Cerebellar nuclear complex (tissue), 1 donor: ENCODE measurements at places on chromosomes 4 and X.

- no peak for DNase-seq
Observed at GRCh38 chr4:30867427-30867826, 147.3 kb downstream of the PCDH7 start.

DNA sequence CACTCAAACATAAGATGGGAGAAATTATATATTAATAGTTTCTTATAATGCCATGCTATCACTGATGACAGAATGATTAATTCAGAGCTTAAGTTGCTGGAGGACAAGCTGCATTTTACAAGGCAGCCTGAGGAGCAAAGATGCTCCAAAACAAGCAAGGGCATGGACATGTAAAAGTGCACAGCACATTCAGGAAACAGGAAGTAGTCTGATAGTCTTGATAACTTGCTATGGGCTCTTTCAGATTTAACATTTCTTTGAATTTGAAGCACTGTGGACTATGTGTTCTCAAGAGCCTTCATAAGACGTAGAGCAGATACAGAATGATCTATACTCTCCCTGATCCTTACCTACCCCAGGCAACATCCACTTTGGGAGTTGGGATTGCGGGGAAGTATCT, 50.0 kb downstream of the AMMECR1 start:
- no peak for DNase-seq

DNA sequence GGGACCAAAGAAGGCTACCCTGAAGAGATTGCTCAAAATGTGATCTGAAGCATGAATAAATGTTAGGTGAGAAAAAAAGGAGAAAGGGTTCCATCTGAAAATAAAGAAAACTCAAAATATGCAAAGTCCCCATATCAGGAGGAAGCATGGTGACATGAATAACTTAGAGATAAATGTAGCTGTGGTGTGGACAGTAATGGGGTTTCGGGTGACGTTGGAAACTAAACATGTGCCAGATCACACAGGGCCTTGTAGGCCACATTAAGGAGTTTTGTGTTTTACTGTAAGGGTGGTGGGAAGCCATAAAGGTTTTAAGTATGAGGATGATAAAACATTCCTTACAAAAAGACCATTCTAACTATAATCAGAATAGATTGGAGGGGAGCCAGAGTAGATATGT, 40.3 kb upstream of the ACSL4 start:
- no peak for DNase-seq

DNA sequence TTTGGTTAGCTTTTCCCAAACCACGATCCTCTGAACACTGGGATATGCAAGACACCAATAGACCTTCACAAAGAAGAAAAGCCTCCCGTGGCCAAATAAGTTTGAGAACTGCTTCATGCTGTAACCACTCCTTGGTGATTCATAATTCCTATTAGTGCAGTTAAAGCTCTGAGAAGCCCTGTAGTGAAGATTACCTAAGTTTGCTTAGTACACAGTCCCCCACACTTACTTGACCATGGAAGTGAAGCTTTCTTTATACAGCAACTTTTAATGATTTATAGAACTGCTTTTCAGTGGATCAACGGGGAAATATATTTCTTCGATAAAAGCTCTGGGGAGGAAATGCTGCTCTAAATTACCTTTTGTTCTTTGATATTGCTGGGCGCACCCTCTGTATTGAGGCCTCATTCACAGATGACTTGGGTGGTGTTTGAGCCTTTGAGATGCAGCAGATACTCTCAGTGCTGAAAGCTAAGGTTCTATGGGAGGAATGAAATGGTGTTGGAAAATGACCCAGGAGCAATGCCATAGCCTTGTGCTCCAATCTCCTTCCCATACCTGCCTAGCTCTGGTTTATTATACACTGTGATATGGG, 67.4 kb downstream of the CBLL2 start:
- DNase-seq = no peak

GRCh38 chr4:184306949-184307348, 89.3 kb upstream of the ENPP6 start:
- DNase-seq = no peak

- no peak for DNase-seq
Observed at GRCh38 chr4:95091272-95091671, 333.5 kb downstream of the BMPR1B start.

GRCh38 chr4:80462621-80463091, 127.1 kb downstream of the CFAP299 start:
- DNase-seq = no peak

DNA sequence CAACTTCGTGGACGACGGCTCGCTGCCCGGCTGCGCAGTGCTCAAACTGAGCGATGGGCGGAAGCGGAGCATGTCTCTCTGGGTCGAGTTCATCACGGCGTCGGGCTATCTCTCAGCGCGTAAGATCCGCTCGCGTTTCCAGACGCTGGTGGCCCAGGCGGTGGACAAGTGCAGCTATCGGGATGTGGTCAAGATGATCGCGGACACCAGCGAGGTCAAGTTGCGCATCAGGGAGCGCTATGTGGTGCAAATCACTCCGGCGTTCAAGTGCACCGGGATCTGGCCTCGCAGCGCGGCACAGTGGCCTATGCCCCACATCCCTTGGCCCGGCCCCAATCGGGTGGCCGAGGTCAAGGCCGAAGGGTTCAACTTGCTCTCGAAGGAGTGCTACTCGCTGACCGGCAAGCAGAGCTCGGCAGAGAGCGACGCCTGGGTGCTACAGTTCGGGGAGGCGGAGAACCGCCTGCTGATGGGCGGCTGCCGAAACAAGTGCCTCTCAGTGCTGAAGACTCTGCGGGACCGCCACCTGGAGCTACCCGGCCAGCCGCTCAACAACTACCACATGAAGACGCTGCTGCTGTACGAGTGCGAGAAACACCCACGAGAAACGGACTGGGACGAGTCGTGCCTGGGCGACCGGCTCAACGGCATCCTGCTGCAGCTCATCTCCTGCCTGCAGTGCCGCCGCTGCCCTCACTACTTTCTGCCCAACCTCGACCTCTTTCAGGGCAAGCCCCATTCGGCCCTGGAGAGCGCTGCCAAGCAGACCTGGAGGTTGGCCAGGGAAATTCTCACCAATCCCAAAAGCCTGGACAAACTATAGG, 1.5 kb downstream of the MAB21L2 start:
- no peak for DNase-seq
